ENCODE measurements at places on chromosomes 13 and 19. TPM values are rescaled to one million over a fixed set of nuclear protein-coding genes. Genes with fewer than 3 reads are reported as not detected.
A peak's percentile ranks its signal among the peaks of the same experiment; 100 is the strongest.

The MIER2 gene
- 17.2 TPM for total RNA-seq

The SIGLEC11 gene
- total RNA-seq: 1.2 TPM

The CLDND2 gene
- total RNA-seq: 0.44 TPM

GRCh38 chr13:89407357-89407756, 1736.2 kb downstream of the SLITRK5 start:
- H3K27me3 ChIP-seq: no peaks in the 10 kb centered on the region
- no peaks in the 10 kb centered on the region for H3K4me1 ChIP-seq
- no peak overlapping the region for H3K4me3 ChIP-seq

GRCh38 chr19:15463861-15464371, 428 bp downstream of the RASAL3 start:
- no peak for DNase-seq
- H3K4me3 ChIP-seq: peak overlapping the region; percentile 19
- H3K36me3 ChIP-seq: no peaks in the 10 kb centered on the region
- H3K4me1 ChIP-seq: no peaks in the 10 kb centered on the region
- no peak overlapping the region for H3K27ac ChIP-seq

DNA sequence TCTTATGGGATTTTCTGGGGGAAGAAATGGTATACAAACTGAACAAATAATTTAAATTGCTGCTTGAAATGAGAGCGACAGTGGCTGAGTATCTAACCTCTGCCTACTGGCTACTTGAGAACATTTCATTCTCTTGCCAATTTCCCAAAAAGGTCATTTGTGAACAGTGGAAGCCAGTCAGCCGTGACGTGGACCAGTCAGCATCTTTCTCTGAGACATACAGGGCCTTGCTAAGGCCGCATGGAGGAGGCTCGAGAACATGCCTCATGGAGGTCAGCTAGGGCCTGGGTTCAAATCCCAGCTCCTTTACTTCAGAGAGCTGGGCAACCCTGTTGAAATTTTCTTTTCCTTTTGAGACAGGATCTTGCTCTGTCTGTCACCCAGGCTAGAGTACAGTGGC, 20.3 kb downstream of the ZC3H4 start:
- peak overlapping the region; percentile 38 for H3K27ac ChIP-seq
- H3K4me1 ChIP-seq: peaks cover 44% of the 10 kb centered on the region
- no peak for DNase-seq
- H3K4me3 ChIP-seq: no peak overlapping the region

- no peak overlapping the region for H3K27ac ChIP-seq
- H3K4me1 ChIP-seq: no peaks in the 10 kb centered on the region
- peak; percentile 43 for DNase-seq
- no peaks in the 10 kb centered on the region for H3K36me3 ChIP-seq
- no peak overlapping the region for H3K4me3 ChIP-seq
Observed at GRCh38 chr13:103238441-103238840, 172.2 kb upstream of the SLC10A2 start.

Measured in muscle of leg (tissue), 16 donors.